ENCODE measurements at places on chromosomes 13 and 19. TPM values are rescaled to one million over a fixed set of nuclear protein-coding genes. Genes with fewer than 3 reads are reported as not detected.

The C2CD4C gene
- total RNA-seq = 0.49 TPM

The PTH2 gene
- total RNA-seq = not detected

DNA sequence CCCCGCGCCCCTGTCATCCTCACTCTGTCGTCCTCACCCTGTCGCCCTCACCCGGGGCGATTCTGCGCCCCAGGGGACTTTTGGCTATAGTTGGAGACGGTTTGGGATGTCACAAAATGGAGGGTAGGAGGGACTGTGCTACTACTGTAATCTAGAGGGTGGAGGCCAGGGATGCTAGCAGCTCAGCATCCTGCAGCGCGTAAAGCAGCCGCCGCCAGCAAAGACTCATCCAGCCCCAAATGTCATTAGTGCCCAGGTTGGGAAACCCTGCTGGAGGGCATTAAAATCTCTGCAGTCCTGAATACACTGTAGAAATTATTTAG lies 362 bp downstream of the ZNF557 start:
- DNase-seq = no peak

GRCh38 chr13:42592915-42593900 lies 19.3 kb downstream of the TNFSF11 start:
- no peak for DNase-seq

GRCh38 chr19:16088351-16089009 lies 12.2 kb downstream of the TPM4 start:
- DNase-seq = peak; percentile 56

DNA sequence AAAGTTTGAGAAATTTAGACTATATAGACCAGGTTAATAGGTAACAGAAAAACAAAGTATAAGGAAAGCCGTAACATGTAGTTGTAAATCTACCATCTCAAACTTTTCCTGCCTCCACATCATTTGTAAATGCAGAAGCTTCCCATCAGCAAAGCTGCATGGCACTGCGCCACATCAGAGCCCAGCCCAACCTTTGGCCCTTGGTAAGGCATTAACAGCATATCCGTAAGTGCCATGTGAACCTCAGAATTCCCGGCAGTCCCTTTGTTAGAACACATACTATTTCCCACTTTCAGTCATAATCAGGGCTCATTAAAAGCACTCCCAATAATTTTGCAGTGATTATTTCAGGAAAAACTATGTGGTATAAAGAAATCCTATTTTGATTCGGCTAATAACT lies 51.6 kb downstream of the MPHOSPH8 start:
- DNase-seq = peak; percentile 61

DNA sequence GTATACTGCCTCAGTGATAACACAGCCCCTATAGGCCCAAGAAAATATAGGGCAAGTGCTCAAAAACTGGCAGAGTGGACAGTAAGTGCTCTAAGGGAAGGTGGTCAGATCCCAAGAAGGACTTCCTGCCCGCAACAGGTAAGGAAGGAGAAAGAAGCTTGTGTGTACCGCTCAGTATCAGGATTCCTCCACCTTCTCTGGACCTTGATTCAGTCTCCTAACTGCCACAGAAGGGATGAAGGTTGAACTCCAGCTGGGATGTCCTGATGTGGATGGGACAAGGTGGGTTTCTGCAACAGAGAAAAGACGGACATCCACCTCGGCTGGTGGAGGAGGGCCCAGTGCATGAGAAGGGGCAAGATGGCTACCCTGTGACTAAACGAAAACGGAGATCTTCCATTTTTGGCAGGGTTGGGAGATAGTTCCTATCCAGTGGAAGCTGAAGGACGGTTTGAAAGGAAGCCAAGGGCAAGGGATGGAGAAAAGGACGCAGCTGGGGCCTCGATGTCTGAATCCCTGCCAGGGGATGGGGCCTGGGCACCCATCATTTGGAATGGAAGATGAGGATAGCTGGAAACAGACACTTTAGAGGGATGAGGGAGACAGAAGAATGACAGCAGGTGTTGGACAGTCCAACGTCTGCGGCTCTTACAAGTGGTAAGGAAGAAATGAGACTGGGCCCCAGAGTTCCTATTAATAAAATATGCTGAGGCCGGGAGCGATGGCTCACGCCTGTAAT lies 1.3 kb upstream of the ATF5 start:
- DNase-seq = no peak

GRCh38 chr13:80508031-80508430 lies 167.1 kb upstream of the SPRY2 start:
- DNase-seq = no peak

All from pancreas (tissue), 10 donors.